ENCODE measurements at places on chromosomes 2 and 18. TPM values are rescaled to one million over a fixed set of nuclear protein-coding genes. Genes with fewer than 3 reads are reported as not detected.

DNA sequence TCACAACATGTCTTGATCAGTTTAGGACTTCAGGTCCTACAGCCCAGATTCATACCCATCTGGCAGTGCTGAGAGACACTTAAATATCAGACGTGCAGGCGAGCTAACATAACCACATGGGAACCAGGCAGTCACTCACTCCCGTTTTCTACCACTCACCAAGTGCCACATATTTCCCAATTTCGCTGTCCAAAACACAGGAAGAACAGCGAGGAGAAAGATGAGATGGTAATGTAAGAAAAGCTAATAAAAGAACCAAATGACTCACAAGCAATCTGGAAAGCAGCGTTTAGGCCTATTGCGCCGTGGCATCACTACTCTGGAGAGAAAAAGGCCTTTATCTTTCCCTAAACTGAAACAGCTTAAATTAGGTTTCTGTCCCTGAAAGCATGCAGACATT lies 647.8 kb upstream of the SLC39A10 start:
- no peak for DNase-seq

DNA sequence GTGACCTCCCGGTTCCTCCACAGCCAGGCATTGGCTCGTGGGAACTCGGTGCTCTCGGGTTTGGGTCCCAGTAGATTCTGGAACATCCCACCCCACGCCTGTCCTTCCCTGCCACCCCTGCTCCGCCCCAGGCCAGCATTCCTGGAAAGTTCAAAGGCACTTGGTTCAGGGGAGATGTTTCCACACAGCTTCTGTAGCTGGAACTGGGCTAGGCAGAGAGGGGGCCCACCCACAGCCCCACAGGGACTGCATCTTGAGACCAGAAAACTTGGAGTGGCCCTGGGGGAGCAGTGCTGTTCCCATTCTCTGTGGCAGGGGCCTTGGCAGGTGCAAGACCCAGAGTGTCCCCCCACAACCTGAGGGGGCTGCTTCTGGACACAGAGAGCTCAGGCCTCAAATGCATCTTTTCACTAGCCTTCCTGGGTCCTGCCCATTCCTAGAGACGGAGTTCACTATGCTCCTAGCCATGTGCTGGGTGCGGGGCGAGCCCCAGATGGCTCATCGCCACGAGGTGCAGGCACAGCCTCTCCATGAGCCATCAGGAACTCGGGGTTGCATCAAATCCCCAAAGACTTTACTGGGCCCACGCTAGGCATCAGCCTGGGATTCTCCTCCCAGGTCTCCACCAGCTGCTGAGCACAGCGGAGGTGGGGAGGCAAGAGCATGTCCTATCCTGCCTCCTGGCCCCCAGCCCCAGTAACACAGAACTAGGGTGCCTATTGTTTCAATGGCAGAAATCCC lies 68.7 kb downstream of the ZFP36L2 start:
- DNase-seq = peak; percentile 53

DNA sequence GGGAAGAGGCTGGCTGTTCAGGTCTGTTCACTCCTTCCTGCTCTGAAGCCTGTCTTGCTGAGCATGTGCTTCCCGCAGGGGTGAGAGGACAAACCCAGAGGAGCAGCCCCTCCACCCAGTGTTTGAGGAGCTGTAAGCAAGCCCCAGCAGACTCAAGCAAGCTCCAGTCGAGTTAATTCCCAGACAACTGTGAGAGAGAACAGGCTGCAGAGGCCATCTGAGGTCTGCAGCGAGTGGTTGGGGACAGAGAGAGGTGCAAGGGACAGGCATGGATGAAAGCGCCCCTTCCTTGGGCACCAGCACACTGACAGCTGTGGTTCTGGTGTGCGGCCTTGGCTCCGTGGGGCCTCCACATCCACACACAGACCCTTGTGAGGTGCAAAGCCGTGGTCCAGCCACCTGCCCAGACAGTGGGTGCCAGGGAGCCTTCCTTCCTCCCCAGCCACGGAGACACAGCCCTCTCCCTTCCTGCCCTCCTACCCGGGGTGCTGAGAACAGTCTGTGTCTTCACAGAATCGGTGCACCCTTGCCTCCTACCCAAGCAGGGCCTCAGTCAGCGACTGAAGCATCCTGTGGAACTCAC lies 36.2 kb downstream of the MAL start:
- no peak for DNase-seq

DNA sequence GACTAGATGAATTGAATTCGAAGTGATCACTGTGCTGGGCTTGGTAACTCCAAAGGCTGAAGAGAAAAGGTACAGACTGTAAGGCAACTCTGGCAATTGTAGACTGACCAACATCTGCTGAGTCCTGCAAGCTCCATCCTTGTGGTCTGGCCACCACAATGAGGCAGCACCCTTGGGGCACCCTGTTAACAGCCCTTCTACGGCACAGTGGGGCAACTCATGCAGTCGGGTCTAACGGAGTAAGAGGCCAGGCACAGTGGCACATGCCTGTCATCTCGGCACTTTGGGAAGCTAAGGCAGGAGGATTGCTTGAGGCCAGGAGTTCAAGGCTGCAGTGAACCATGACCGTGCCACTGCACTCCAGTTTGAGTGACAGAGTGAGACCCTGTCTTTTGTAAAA lies 126.8 kb downstream of the ZAP70 start:
- DNase-seq = no peak

GRHL1 gene
- total RNA-seq = 2.8 TPM

DNA sequence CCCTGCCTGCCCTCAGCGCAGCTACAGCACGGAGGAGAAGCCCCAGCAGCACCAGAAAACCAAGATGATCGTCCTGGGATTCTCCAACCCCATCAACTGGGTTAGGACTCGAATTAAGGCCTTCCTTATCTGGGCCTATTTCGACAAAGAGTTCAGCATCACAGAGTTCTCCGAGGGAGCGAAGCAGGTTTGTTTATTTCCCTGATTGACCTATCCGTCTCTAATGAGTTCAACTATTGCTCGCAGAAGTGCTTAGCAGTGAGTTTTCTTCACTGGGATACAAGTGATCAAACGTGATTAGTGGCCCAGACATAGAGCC lies 639 bp downstream of the MAIP1 start:
- DNase-seq = no peak

L3MBTL4 gene
- 36.9 TPM for total RNA-seq

- DNase-seq = no peak
These were observed 94.3 kb downstream of the MBD2 start for GRCh38 chr18:54130177-54130576.

GRCh38 chr18:56217406-56217805 lies 421.0 kb downstream of the TXNL1 start:
- DNase-seq = no peak

DNA sequence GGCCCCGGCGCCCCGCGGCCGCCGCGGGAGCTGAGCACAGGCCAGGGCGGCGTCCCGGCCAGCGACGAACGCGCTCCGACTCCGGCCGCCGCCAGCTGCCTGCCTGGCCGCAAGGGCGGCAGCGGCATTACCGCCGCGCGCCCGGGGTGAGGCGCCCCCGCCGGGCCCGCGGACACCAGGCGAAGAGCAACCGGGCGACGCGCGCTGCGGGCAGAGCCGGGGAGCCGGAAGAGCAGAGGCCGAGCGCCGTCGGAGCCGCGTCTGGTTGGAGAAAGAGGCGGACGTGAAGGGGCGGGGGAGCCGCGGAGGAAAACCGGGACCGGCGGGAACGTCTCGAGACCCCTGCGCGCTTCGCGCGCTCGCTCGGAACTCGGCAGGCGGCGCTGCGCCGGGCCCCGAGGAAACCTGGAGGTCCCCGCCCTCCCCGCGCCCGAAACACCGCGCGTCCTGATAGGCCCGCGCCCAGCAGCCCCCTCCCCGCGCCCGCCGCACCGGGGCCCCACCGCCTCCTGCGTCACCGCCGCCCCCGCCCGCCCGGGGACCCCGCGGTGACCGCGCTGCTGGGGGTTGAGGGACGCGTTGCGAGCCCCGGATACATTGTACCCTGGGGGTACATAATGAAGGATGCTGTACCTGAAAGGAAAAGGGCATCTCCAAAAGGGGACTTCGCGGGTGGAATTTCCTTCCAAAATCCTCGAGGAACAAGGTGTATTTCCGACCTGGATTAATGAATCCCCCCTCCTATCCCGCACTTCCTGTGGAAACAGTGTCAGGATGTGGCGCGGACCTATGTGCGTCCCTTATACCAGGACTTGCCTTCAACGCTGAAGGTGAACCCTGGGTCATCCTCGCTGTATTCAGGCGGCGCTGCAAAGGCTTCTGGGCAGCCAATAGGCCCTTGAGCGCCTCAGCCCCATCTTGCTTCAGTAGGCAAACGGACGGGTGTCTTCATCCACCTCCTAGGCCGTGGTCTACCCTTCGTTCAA lies 1.0 kb upstream of the B4GALT6 start:
- peak; percentile 74 for DNase-seq

DNA sequence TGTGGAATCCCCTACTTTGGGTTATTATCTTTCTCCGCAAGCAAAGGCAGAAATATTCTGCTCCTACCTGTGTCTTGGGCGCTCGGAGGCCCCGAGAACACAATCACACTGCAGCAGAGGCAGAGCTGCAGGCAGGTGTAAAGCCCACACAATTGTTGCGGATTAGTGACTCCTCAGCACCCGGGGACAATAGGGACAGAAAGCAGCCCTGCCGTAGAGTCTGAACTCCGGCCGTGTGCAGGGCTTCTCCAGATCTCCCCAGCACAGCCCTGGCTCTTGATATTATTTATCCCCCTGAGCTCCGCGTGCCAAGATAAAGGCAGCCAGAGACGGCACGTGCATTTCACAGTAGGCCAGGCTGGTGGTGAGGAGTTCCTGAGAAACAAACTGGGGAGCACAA lies 229.2 kb downstream of the EN1 start:
- DNase-seq = no peak

DNA sequence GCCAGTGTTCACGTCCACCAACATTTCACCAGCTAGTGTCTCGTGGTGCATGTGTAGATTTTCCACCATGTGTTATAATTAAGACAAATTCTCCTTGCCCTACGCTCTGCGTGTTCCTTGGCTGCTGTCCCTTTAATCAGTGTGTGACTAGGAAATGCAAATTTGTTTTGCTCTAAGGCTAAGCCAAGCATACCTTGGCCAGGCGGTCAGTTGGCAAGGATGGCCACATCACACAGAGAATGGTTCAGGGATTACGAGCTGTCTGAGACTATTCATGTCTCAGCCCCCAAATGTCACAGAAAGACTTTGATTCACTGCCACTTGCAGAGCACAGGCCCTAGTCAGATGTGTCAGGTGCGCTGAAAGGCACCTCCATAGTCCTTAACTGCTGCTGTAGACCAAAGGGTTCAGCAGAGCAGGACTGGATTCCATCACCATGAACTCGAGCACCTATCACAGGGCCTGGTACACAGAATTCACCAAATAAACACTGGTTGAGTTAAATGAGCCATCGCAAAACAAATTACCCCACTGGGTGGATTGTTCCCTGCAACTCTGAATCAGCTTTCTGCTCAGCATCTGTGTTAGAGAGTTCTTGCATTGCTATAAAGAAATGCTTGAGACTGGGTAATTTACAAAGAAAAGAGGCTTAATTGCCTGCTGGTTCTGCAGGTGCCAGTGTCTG lies 128.4 kb downstream of the CABLES1 start:
- no peak for DNase-seq

DNA sequence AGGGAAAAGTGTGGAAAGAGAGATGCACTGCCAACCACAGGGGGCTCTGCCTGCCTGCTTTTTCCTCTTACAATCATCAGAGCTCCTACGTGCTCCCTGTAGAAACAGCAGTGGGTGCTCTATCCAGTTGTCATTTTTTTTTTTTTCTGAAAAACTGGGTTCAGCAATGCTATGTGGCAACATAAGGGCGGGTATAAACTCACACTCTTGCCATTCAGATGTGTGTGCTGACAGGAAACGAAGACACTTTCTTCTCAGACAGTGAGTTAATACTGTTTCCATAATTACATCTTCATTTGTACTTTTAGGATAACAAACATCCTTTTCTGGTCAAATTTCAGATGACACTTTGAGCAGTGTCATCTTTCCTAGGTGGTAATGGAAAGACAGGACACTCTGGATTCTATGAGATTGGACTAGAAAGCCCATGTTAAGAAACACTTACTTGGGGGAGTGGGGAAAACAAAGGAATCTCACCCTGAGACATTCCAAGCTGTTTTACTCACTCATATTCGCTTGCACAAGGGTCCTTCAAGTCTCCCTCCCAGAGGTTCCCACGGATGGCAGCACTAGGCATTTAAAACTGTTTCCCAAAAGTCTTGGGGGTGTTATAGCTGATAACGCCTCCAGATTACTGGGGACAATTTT lies 41.3 kb downstream of the CCDC93 start:
- no peak for DNase-seq

- DNase-seq = no peak
These were observed 211.0 kb upstream of the SIX2 start for GRCh38 chr2:45220227-45220626.

DNA sequence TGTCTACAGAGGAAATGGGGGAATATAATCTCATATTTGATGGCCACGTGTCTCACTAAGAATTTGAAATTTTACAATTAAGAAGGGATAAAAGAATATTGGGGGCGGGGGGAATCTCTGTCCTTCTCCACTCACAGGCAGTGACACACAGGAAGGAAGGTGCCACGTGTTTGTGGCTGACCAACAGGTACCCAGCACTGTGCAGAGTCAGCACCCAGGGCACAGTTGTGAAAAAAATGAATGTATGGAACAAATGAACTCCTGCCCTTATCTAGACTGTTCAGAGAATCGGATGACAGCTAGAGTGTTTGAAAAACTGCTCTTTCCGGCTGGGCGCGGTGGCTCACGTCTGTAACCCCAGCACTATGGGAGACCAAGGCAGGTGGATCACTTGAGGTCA lies 317.0 kb upstream of the MYT1L start:
- no peak for DNase-seq

DNA sequence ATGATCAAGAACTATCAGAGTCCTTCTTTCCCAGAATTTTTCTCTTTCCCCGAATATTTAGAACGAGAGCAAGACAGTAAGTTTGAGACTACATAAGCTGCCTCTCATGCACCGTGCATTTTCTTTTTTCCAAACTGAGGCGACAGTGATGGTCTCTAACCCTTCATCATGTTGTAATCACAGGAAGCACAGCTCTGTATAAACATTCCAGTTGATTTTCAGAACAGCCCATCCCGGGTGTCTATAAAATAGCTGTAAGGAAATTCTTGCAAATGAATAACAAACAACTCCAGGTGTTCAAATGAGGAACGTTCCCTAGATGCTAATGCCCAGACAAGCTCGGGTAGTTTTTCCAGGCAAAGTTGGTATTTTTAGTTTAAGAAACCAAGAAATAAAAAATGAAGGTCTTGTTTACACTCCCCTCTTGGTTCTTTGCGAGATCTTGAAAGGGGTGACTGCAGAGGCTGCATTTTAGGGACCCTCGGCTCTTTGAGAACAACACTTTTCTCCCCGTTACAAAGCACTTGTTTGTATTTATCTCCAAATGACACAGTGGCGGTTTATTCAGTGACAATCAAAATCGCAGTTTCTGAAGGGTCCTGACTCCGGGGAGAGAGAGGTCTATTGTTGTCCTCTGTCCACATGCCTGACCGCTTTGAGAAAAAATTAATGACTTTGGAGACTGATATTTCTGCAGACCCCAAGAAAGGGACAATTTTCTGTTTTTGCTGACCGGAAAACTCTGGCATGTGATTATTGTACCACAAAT lies 101.1 kb upstream of the NCK2 start:
- DNase-seq = no peak

GRCh38 chr2:44886414-44886813 lies 55.1 kb upstream of the SIX3 start:
- no peak for DNase-seq

PID1 gene
- total RNA-seq = 17.2 TPM

GRCh38 chr18:23462876-23463275 lies 9.8 kb downstream of the RIOK3 start:
- no peak for DNase-seq

DGKD gene
- total RNA-seq = 34.5 TPM

VIT gene
- 18.9 TPM for total RNA-seq
